ENCODE measurements at places on chromosomes 4 and X.

DNA sequence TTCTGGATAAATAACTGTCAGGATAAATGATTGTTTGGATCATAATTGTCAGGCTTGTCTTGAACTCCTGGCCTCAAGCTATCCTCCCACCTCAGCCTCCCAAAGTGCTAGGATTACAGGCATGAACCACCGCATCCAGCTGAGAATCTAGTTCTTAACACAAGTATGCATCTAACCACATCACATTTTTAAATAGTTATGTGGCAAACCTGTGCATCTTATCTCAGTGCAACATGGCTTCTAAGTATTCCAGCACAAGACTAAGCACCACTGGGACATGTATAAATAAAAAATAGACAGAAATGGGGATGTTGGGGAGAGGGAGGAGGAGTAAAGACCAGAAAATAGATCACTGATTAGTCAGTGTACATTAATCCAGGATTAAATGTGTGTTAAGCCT is 74.7 kb upstream of the TBL1X start:
- peak; percentile 6 for DNase-seq

- no peak for DNase-seq
Measured at GRCh38 chr4:100257567-100257966, 67.3 kb upstream of the DDIT4L start.

DNA sequence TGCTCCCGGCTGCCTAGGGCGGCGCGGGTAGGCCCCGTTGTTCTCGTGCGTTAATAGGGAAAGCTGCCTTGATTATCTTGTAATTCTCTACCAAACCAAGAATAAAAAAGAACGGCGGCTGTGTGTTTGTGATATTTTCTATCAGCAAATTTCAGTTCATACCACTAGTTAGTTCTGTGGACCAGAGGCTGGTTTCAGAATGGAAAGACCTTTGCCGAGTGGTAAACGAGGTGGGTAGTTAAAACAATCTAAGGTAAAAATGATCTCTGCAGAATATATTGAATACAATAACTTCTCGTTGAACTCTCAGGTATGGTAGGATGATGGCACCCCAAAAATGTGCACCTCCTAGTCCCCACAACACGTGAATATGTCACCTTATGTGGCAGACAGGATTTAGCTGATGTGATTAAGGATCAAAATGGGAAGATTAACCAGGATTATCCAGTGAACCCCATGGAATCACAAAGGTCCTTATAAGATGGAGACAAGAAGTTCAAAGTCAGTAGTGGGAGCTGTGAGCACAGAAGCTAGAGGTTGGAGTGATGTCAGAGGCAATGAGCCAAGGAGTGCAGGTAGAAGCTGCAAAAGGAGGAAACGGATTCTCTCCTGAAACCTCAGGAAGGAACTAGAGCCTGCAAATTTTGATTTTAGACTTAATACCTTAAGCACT is 574 bp upstream of the CFAP97 start:
- no peak for DNase-seq

- DNase-seq: no peak
Measured at GRCh38 chr4:126124818-126125217, 810.1 kb downstream of the FAT4 start.

GRCh38 chr4:140579278-140579677 is 10.5 kb upstream of the UCP1 start:
- DNase-seq: no peak

GRCh38 chrX:151875270-151876026 is 37.2 kb upstream of the MAGEA4 start:
- no peak for DNase-seq

DNA sequence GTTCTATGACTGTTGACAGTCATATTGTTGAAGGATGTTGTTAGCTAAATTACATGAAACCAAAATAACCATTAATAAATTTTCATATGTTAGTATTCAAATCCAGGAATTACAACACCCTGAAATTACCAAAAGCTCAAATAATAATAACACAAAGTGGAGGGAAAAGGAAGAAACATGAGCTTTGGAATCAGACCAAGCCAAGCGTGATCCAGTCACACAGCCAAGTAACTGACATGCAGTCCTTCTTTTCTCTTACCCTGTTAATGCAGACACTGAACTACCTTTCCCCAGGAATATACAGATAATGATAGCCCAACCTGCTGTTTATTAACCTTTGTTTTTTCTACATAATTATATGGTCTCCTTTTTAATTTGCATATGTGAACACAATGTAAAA is 130.2 kb downstream of the HS3ST1 start:
- DNase-seq: no peak

- peak; percentile 3 for DNase-seq
Measured at GRCh38 chr4:185504098-185505047, 30.9 kb downstream of the PDLIM3 start.

- DNase-seq: no peak
Measured at GRCh38 chr4:99847362-99847976, 30.8 kb downstream of the DAPP1 start.

DNA sequence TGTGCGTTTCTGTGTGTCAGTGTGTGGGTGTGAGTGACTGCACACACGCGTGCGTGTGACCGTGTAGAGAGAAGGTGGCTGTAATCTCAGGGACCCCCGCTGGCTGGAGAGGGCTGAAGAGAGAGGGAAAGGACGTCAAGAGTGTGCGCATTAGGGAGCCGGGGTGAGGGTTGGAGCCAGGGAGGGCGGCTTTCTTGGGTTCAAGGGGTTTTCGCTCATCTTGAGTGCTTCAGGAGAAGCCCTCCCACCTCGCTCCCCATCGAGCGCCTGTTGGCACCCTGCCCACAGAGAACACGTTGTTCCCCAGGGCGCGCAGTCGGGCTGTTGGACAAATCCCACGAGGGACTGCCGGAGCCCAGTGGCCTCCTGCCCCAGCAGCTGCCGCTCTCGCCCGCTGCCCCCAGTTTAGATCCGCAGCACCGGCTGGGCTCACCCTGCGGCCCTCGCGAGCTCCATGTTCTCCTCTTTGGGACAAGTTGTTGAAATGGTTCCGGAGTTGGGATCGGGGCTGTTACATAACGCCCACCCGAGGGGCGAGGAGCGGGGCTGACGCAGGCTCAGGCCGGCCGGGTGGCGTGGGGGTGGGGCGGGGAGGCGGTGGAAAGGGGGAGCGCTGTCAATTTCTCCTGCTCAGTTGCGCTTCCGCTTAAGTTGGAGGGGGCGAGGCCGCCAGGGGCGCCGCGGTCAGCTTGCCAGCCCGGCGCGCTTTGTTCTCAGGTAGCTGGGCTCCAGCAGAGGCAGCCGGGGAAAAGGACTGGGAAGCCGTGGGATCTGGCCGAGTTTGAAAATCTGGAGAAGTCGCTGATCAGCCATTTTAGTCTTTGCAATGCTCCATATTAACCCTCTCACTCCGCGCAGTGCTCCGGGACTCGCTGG is 1.6 kb downstream of the GRIA2 start:
- DNase-seq: no peak

DNA sequence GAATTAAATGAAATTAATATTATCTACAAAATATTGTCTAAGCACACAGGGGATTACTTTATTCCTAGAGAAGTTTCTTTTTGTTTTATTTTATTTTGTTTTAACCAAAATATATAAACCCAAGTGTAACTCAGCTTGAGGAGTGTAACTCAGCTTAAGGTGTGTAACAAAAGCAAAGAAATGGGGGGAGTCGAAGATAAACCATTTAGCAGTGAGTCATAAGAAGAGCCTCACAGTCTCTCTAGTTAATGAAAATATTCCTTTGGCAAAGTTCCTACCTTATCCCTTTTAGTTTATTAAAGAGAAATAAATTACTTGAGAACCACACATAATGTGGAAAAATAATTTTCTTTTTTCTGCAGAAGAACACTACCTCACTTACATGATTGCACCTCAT is 261.8 kb downstream of the KCTD8 start:
- no peak for DNase-seq

DNA sequence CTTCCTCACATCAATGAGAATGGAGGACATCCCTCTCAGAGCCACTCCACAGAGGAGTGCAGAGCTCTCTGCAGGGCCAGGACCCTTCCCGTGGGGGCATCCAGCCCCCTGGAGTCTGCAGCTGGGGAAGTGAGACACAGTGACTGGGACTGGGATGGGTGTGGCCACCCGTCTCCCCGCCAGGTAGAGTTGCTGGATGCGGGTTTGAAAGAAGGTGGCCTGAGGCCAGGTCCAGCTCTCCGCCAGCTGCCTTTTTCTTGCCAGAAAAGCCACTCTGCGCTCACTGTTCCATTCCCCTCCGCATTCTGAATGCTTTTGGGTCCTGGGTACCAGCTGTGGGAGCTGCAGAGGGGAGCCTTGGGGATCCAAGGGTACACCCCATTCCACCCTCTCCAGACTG is 82.6 kb downstream of the ABLIM2 start:
- DNase-seq: no peak

- no peak for DNase-seq
Measured at GRCh38 chr4:25552580-25553271, 102.9 kb upstream of the SLC34A2 start.

GRCh38 chrX:145502670-145503069 is 255.4 kb downstream of the SPANXN1 start:
- DNase-seq: no peak

- DNase-seq: peak; percentile 75
Measured at GRCh38 chr4:185219551-185220344, 10.3 kb downstream of the SNX25 start.

DNA sequence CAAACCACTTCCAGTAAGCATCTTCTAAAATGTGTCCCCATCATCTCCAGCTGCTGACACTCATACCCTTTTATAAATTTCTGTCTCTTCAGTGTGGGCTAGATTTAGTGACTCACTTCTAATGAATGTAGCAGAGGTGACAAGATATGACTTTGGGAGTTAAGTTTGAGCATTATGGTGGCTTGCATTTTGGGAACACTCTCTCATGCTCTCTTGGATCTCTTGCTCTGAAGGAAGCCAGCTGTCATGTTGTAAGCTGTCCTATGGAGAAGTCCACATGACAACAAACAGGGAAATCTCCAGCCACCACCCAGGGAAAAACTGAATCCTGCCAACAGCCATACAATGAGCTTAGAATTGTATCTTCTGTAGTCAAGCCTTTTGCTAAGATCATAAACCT is 691.3 kb upstream of the PCDH7 start:
- no peak for DNase-seq

DNA sequence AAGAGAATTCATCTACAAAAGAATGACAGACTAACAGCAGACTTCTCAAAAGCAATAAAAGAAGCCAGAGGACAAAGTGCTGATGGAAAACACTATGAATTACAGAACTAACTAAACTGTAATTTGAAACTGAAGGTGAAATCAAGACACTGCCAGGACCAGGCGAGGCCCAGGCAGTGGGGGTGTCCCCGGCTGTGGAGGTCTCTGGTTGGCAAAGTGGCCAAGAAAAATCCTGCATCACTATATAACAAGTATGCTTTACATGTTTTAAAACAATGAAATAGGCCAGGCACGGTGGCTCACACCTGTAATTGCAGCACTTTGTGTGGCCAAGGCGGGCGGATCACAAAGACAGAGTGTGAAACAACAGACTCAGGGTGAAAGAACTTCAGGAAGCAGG is 32.9 kb downstream of the CHM start:
- no peak for DNase-seq

GRCh38 chr4:184932343-184932742 is 85.9 kb upstream of the HELT start:
- no peak for DNase-seq

Measured in HFFc6 (cell line).